ENCODE measurements at places on chromosomes 12 and 14.

GRCh38 chr14:83909507-83909906, 1620.4 kb upstream of the FLRT2 start:
- DNase-seq, result no peak

- DNase-seq, result peak; percentile 84
Measured at GRCh38 chr14:68843471-68844209, 50.8 kb upstream of the ZFP36L1 start.

DNA sequence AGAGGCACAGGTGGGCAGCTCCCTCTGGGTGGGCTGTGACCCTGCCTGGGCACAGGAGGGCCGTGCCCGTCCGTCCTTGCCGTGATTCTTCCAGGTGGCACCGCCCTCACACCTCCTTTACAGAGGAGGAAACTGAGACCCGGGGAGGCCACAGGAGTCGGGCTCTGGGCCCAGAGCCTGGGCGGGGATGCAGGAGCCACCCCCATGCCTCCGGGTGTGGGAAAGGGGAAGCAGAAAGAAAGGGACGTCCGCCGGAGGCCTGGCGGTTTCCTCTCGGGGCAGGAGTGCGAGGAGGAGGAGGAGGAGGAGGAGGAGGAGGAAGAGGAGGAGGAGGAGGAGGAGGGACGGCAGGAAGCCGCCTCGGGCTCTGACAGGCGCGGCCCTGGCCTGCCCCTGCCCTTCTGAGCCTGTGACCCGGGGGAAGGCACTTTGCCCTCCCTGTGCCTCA, 23.0 kb downstream of the SH2B3 start:
- peak; percentile 83 for DNase-seq

DNA sequence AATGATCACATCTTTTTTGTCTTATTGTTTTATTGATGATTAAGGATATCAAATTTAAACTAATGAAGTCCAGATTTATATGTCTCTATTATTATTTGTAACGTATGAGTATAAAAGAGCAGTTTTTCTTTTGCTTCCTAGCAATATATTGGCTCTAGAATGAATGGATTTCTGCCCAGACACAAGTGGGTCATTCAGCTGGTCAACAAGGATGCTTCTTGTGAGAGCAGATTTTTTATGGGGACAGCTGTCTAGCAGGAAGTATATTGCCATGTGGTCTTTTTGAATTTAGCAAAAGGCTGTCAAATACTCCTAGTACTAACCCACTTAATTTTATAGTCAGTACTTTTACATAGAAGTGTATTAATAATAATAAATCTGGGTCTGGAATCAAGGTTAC, 1071.1 kb upstream of the FLRT2 start:
- DNase-seq, result no peak

DNA sequence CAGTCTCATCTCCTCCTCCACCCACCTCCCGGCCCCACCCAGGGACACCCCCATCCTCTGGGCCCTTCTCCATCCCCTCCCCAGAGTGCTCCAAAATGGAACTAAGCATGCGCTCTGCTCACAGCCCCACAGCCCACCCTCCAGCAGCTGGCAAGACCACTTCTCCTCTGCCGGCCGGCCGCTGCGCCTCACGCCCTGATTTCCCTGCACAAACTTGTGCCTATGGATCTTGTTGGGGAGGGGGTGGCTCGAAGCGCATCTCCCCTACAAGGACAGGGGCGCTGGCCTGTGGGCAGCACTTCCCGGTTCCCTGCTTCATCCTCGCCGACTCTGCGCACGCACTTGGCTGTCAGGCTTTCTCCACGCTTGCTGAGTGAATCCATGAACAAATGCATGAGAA, 19.5 kb upstream of the NUDT14 start:
- DNase-seq, result no peak

DNA sequence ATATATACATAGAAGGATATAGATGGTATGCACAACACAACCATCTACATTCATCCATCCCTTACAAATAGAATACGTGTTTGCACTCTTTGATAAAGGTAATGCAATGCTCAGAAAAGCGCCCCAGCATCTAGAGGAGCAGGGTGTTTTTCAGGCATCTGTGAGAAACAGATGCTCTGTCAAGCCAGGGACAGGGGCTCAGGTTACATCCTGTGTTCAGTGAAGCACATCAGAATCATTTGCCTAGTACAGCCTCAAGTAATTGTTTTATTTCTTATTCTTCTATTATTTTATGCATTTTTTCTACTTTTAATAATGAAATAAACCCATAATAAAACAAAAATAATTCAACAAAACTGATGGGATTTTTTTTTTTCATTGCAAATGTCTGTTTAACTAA, 50.5 kb upstream of the HIF1A start:
- DNase-seq, result no peak

DNA sequence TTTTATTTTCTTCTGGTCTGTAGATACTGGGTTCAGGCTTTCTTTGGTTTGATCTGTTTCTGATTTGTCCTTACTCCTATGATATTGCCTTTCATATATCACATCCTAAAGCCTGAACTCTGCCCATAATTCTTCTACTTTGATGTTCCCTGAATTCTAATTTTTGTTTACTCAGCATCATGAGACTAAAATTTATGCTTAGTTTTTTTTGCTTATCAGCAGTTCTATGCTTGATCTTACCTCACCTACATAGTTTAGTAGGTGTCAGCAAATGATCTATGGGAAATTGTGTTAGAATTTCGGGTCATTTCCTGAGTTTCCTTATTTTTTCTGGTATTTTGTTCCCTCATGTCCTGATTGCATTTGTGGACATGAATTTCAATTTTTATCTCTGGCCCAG, 94.2 kb downstream of the TMEM117 start:
- no peak for DNase-seq

GRCh38 chr12:91811481-91812287, 334.0 kb downstream of the BTG1 start:
- DNase-seq, result peak; percentile 36

- DNase-seq, result no peak
Measured at GRCh38 chr12:112328456-112329124, 53.6 kb downstream of the HECTD4 start.

DNA sequence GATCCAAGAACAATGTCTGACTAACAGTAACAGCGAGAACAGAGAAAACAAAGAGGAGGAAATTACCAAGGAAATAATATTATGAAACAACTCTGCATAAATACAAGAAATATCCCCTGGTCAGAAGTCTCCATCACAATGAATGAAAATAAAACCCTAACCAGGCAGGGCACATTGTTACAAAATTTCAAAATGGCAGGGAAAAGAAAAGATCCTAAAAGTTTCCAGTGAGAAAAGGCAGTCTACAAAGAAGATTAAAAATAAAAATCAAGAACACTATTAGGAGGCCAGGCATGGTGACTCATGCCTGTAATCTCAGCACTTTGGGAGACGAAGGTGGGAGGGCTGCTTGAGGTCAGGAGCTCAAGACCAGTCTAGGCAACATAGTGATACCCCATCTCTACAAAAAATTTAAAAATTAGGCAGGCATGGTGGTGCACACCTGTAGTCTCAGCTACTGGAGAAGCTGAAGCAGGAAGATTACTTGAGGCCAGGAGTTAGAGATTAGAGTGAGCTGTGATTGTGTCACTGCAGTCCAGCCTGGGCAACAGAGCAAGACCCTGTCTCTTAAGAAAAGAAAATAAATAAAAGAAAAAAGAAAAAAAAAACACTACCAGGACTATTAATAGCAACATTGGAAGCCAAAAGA, 47.8 kb downstream of the FERMT2 start:
- DNase-seq, result no peak

GRCh38 chr14:96987086-96987474, 189.9 kb downstream of the VRK1 start:
- DNase-seq, result no peak

GRCh38 chr12:12495536-12495935, 67.1 kb downstream of the DUSP16 start:
- DNase-seq, result no peak

DNA sequence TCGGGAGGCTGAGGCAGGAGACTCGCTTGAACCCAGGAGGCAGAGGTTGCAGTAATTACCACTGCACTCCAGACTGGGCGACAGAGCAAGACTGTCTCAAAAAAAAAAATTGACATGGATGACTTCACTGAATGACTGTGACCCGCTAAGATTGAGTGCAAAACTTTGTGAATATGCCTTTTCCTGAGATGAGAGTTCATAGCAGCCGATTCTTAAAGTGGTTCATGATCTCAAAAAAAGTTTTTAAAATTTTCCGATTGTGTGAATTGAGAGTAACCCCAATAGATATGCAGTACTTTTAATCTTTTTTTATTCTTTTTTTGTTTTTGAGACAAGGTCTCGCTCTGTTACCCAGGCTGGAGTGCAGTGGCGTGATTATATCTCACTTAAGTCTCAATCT, 1.2 kb downstream of the TCTN1 start:
- DNase-seq, result no peak

GRCh38 chr12:29299633-29300032, 81.3 kb downstream of the ERGIC2 start:
- DNase-seq, result no peak

GRCh38 chr12:55057481-55057880, 37.7 kb downstream of the NEUROD4 start:
- no peak for DNase-seq

GRCh38 chr12:101696251-101697196, 916 bp upstream of the CHPT1 start:
- DNase-seq, result peak; percentile 68

DNA sequence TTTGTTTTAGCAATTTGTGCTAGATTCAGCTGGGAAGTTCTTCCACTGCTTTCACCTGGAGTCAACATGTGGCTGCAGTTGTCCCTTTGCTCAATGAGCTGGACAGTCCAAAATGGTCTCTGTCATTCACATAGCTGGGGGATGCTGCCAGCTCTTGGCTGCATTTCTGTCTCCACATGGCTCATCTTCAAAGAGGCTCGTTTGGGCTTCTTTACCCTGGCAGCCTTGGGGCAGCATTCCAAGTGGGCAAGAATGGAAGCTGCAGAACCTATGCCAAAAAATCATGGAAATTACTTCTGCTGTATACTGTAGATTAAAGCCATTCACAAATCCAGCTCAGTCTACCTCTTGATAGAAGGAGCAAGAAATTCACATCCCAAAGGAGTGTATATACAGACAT, 199.1 kb downstream of the SLC5A8 start:
- DNase-seq, result no peak

- no peak for DNase-seq
Measured at GRCh38 chr12:119444462-119445044, 110.0 kb downstream of the CCDC60 start.

DNA sequence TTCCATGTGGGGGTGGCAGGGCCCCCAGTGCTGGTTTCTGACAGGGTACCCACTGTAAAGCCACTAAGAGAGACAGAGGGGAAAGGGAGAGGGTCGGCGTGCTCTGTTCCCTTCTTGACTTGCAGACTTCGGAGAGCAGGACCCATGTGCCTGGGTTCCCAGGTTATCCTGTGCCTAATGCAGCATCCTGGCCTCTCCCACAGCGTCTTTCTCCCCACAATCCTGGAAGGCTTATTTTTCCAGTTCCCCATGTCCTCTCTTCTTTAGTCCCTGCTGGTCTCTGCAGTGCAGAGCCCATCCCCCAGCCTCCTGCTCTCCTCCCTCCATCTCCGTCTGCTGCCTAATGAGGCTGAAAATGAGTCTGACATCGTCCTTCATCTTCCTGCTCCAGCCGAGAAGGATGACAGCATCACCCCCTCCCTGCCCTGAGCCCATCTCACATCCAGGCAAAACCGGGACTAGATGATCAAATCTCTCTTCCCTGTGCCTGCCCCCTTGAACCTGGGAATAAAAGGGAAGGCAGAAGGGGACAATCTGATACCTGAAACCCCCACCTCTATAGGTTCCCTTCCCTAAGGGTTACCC, 15.1 kb downstream of the CALCOCO1 start:
- DNase-seq, result no peak

GRCh38 chr14:72812292-72812851, 81.5 kb downstream of the DPF3 start:
- peak; percentile 28 for DNase-seq

DNA sequence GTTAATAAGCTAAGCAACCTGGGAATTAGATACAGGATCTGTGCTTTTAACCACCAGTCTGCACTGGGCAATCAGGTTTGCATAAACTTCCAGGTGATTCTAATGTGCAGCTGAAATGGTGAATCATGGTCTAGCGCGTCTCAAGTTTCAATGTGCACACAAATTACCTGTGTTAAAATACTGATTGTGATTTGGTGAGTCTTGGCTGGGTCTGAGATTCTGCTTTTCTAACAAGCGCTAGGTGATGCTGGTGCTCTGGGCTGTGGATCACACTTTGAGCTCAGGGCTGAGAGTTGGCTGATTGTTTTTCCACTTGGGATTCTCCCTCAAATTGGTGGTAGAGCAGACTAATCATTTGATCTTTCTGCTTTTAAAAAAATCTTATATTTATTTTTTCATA, 124.8 kb downstream of the C12orf75 start:
- DNase-seq, result no peak

GRCh38 chr12:62658910-62659309, 192.3 kb downstream of the MON2 start:
- DNase-seq, result no peak

GRCh38 chr14:75982266-75983018, 647 bp upstream of the TGFB3 start:
- peak; percentile 73 for DNase-seq

GRCh38 chr14:54189333-54189732, 207.5 kb upstream of the CDKN3 start:
- DNase-seq, result no peak

GRCh38 chr12:46367351-46368029, 5.1 kb downstream of the SLC38A2 start:
- no peak for DNase-seq

- no peak for DNase-seq
Measured at GRCh38 chr12:131095826-131096680, 142.3 kb downstream of the ADGRD1 start.

- peak; percentile 80 for DNase-seq
Measured at GRCh38 chr12:108856428-108857157, 790 bp downstream of the SSH1 start.

GRCh38 chr12:77152623-77153193, 87.3 kb upstream of the E2F7 start:
- no peak for DNase-seq

DNA sequence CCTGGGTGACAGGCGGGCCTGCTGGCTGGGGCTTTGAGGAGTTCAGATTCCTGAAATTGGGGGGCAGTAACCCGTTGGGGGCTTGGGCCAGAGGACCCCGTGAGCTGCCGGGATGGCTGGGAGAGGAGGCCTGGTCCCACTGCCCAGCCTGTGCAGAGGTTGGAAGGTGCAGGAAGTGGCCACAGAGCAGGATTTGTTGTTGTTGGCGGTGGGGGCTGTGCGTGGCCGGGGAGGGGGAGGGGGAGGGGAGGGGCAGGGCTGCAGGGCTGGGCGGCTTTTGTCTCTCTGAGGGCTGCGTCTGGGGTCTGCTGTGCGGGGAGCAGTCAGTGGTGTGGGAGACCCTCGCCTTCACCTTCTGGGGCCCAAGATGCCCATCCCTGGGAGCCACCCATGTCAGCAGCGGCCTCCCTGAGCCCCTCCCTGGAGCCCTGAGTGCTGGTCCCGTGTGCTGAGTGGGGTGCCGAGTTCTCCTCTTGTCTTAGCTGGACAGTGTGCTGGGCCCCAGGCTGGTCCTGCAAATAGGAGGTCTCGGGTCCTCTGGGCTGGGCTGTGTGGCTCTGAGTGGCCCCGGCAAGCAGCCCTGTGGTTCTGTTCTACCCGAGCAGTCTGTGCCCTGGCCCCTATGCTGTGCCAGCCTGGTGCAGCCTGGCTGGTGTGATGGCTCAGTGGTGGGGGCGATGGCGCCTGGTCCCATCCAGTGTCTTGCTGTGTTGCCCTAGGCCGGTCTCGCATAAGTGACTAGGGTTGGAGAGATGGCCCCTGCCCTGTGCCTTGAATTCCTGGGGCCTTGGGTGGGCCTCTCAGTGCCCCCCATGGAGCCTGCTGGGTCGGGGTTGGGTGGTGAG, 10.3 kb downstream of the KIF26A start:
- DNase-seq, result no peak

GRCh38 chr12:111390910-111391309, 14.8 kb upstream of the SH2B3 start:
- no peak for DNase-seq

GRCh38 chr14:105422695-105423487, 3.3 kb downstream of the MTA1 start:
- DNase-seq, result no peak
